Smooth muscle cell of the brain vasculature (primary cell): ENCODE measurements at places on chromosomes 2 and 18.

DNA sequence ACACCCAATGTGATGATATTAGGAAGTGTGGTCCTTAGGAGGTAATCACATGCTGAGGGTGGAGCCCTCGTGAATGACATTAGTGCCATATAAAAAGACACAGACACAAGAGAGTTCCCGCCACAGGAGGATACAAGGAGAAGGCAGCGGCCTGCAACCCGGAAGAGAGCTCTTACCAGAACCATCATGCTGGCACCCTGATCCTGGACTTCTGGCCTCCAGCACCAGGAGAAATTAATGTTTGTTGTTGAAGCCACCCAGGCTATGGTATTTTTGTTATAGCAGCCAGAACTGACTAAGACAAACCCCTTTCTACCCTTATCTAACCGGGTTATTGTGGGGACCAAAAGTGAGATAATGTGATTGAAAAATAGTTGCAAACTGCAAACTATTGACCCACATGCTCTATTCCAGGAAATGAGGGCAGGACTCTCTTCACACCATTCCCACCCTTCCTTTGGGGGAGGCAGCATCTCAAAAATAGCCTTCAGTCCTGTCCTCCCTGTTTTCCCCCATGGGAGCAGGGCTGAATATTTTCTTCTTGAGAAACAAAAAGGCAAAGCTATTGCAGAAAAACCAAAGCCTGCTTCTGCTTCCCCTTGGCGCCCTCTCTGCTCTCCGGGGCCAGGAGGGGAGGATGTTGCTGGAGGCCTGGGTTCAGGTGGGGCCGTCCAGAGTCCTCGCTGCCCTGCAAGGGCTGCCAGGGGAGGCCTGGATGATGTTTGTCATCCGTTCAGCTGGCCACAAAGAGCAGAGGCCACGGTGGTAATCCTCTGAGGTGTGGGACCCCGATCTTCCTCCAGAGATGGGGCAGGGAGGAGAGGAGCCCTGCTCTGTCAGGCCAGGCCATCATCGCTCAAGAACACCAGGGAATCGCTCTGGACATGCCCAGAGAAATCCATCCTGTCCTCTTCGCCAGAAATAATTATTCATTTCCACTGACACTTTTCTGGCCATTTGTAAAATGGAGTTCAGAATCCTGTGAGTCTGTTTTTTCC, 73.8 kb upstream of the HAAO start:
- DNase-seq, result no peak

DNA sequence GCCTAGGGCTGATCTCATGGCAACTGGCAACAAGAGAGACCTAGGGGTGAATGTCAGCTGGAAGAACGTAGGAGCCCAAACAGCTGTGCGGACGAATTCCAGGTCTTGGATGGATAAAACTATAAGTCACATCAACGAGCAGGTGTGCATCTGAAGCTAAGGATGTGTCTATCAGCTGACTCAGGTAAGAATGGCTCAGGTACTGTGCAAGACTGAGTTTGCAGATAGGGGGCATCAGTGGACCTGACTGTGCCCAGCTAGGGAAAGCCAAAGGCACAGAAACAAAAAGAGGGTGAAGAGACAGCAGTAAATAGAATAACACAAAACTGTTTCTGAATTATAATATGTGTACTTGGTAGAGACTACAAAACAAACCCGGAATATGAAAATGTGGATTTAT, 357.3 kb downstream of the ZEB2 start:
- no peak for DNase-seq

GRCh38 chr2:24723665-24724064, 69.5 kb downstream of the PTRHD1 start:
- no peak for DNase-seq

- DNase-seq, result no peak
Measured at GRCh38 chr2:10499275-10499907, 51.3 kb upstream of the ODC1 start.

DNA sequence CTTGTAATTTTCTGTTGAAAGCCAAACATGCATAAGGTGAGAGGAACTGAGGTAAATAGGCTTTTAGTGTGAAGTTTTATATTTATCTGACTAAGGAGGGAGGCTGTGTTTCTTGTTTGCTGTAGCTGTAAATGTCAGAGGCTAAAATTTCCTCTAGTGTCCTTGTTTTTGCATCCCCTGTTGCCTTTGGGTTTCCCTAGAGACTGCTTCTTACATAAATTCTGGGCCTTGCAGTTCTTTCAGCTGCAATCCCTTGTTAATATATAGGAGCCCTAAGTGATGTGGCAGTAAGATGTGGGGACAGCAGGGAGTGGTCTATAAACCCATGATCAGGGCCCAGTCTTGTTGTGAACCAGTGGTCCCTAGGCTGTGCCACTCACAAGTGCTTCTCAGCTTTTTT, 7.5 kb upstream of the IMP4 start:
- no peak for DNase-seq

- no peak for DNase-seq
Measured at GRCh38 chr2:101007415-101008345, 5.6 kb downstream of the RPL31 start.

GRCh38 chr2:107931412-107931811, 54.9 kb upstream of the SLC5A7 start:
- DNase-seq, result no peak

GRCh38 chr2:136132825-136133155, 14.8 kb upstream of the CXCR4 start:
- DNase-seq, result no peak
